ENCODE measurements at places on chromosomes 3 and 15.

DNA sequence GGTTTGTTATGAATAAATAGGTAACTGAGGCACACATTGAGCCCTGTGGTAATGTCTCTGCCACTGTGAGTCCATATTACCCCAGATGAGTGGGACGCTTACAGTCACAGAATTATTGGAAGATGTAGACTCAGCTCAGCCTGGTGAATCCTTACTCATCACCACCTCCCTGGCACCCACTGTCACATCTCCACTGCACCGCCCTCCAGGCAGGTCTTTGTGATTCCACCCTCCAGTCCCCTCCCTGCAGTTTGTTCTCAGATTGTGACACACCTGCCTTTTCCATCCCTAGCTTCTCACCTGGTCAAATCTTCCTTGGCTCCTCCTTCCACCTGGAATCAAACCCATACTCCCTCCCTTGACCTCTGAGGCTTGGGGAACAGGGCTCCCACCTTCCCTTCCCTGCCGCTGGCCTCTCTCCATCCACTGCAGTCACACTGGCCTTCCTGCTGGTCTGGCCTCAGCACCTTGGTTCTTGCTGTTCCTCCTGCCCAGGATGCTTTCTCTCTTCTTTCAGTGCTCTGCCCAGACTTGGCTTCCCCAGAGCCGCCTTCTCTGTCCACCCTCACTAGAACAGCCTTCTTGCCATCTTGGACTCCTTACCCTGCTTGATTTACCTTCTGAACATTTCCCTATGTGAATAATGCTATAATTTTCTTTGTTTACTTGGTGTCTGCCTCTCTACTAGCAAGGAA, 9.4 kb downstream of the SLC6A20 start:
- no peak for DNase-seq

DNA sequence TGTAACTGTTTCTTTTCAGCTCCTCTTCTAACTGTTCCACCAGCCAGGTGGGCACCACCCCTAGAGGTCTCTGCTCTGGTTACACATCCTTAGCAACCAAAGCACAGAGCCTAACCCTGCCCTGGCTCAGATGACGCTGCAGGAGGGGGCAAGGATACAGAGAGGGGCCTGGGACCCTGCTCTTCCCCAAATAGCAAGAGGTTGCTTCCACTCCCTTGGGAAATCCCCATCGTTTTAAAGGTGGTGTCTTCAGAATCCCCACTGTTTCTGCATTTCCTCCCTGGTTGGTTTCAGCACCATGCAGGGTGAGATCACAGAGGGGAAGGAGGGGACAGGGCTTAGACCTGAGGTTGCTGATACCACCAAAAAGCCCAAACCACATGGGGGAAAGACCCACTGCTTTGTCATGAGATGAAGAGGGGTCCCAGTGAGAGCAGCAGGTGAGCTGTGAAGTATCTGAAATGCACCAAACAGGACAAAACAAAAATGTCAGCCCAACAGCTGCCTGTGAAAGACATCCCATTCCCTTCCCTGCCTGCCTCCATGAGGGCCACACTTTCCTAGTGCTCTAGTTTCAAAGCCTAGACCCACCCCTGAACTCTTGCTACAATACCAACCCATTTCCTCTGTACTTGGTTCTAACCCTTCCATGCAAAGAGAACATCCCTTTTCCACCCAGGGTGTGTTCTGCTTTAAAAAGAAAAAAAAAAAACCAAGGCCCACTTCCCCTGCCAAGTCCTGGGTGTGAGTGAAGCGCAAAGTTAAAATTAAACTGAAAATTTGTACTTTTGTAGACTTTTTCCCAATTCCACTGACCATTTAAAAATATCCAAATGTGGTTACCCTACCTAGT, 29.0 kb downstream of the ANP32A start:
- DNase-seq = no peak

DNA sequence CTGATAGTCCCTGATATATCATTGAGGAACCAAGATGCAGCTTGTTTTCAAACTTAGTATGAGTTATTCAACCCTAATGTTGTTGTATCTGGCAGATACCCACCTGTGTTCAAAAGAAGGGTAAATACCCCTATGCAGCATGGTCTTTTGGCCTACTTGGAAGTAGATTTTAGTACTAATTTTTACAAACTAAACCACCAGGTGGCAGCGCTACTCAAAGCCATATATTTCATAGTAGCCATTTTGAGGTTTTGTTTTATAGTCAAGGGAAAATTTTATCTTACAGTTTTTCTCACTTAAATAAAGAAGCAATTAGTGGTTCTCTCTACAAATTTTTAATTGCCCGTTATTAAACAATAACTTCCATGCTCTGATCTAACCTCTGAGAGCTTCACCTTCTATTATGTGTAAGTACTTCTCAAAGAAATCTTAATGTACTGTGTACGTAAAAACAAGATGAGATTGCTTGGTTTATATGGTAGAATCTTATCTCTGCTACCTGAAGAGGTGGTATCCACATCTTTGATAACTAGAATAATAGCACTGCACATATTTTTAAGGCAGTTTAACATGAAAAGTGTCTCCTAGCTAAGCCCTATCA, 31.5 kb upstream of the MLF1 start:
- DNase-seq = no peak

DNA sequence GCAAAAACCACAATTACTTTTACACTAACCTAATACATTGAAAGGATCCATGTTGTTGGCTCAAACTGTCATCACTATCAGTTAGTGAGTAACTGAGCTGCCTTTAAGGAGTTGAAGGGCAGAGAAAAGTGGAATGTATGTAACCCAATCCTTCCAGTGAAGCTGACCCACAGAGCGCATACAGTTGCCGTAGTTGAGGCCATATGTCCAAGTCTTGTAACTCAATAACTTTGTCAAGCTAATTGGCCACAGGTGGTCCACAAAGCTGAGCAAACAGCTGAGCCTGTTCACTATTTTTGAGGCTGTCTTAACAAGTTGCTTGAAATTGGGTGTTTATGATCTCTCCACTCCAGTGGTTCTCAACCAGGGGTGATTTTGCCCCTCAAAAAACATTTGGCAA, 169.0 kb upstream of the SLC24A5 start:
- DNase-seq = no peak

- DNase-seq = no peak
These were observed 503 bp downstream of the HLTF start for GRCh38 chr3:149085828-149086231.

- DNase-seq = no peak
These were observed 71.4 kb downstream of the KLF13 start for GRCh38 chr15:31397851-31398661.

- DNase-seq = no peak
These were observed 329.4 kb upstream of the RORA start for GRCh38 chr15:61558172-61559136.
